ENCODE measurements at places on chromosomes 3 and 15.

GRCh38 chr3:71838406-71838805 is 53.5 kb upstream of the PROK2 start:
- no peak for DNase-seq

DNA sequence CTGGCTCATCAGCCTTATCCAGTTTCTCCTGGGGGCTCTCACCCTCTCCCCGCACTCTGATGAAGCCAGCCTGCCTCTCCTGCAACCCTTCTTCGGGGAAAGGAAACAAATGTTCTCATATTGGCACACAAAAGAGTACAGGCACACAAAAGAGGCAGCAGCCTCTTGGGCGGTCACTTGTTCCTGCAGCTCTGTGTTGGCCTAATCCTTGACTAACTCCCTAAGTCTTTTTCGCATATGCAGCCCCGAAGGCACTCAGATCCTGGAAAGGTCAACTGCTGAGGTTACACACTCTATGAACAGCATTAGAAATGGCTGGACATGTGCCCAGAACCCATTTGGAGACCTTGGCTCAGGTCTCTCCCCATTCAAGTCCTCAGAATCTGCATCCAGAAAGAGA is 7.4 kb upstream of the CAMP start:
- no peak for DNase-seq

- no peak for DNase-seq
Measured at GRCh38 chr3:153596401-153596800, 434.4 kb downstream of the RAP2B start.

DNA sequence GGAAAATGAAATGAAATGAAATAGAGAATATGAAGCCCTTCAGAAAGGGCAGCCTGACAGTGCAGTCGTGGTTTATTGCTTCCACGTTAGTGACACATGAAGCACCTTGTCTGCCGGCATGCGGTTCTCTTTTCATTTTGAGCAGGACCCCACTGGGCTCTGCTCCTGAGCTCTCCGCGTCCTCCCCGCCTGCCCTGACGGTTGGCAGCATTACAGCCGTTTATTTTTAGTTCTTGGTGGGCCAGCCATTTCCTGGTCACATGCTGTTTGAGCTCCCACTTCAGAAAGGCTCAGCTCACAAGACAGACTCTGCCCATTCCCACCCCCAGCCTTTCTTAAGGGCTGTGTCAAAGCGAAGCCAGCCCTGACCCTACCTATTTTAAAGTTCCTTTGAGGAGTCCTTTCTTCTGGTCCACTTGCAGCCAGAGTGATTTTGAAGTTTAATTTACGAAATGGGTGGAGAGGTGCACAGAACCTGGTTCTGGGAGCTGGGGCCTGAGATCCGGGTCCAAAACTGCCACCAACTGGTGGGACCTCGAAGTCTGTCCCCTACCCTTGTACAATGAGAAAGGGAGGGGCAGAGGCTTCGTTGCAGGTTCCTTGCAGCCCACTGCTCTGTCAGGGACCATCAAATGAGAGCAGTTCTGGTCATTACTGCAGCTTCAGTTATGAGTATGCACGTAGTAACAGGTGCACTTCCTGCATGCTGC is 60.1 kb downstream of the MGLL start:
- DNase-seq: no peak
